ENCODE measurements at places on chromosomes 4 and X.

DNA sequence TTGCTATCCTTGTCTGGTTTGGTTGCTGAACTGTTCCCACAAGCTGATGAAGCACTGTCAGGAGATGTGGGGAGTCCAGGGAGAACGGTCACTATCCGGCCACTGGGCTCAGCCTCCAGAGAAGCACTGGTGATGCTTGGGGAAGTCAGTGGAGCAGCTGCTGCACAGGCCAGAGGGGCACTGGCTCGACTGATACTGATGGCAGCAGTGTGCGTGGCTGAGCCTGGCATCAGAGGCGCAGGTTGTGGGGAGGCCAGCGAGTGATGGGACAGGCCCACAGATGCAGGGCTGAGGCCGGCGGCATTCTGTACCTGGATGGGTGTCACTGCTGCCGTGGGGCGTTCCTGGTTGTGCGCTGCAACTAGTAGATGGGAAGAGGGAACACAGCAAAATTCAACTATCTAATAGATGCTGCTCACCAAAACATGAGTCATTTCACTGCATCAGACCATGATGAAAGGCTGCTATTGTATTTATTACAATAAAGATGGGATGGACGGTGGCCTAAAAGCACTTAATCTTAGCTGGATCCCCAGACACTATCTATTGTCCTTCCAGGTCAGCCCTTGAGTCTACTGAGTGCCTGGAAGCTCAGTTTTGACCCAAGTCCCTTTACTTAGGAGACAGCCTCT, 106.3 kb upstream of the CBR4 start:
- no peak for DNase-seq

- DNase-seq: no peak
Observed at GRCh38 chrX:152822383-152823086, 8.0 kb downstream of the CETN2 start.

- no peak for DNase-seq
Observed at GRCh38 chr4:71389149-71389827, 50.5 kb downstream of the SLC4A4 start.

DNA sequence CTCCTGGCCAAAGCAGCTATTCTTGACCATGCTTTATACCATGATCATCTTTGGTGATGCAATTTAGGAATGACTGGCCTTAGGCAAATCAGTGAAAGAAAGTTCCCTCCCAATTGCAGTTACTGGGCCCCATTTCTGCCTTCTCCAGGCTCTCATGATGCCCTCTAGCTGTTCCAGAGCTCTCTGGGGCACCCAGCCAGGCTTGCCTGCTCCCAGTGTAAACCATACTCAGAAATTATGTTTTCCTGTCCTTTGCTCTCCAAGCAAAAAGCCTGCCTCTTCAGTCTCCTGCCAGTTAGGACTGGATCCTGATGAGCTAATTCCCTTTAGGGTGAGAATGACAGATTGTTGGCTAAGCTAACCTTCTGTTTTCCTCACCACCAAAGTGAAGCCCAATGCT, 85.3 kb upstream of the RBPJ start:
- DNase-seq: no peak

- DNase-seq: no peak
Observed at GRCh38 chr4:38611676-38612075, 52.3 kb upstream of the KLF3 start.

Data from stimulated activated CD8-positive, alpha-beta memory T cell treated with anti-CD3 and anti-CD28 coated beads, Interleukin-4, amount 100 ng/mL, for 4 hours (primary cell).